Pulmonary artery endothelial cell (primary cell): ENCODE measurements at places on chromosomes 2 and 18. TPM values are rescaled to one million over a fixed set of nuclear protein-coding genes. Genes with fewer than 3 reads are reported as not detected.

CIDEA gene
- total RNA-seq, result 0.20 TPM in 1 of 2 replicates, not detected in the other

MAL gene
- not detected in 2 replicates for total RNA-seq

DHRS9 gene
- total RNA-seq, result 0.40 and 1.2 TPM in 2 replicates

SGPP2 gene
- not detected in 2 replicates for total RNA-seq

- no peak for DNase-seq
Observed at GRCh38 chr2:151849413-151850010, 21.3 kb upstream of the ARL5A start.

DNA sequence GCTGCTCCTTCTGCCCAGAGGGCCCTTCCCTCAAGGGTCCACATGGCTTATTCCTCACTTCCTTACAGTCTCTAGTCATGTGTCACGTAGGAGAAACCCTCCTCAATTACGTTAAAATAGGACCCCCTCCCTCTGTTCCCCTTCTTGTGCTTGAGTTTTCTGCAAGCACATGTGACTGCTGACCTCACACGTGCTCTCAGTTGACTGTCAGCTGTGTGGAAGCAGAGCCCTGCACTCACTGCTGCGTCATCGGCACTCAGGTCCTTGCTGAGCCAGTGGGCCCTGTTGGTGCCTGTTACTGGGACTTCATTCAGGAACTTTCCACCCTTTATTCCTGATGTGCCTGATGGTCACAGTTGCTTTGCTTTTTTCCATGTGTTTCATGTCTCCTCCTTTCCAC is 11.1 kb downstream of the ATG16L1 start:
- DNase-seq, result no peak

- no peak for DNase-seq
Observed at GRCh38 chr2:44126106-44126797, 42.4 kb upstream of the PPM1B start.

- DNase-seq, result no peak
Observed at GRCh38 chr2:99445065-99445464, 44.8 kb downstream of the REV1 start.

- no peak for DNase-seq
Observed at GRCh38 chr18:3985664-3986063, 469.4 kb downstream of the DLGAP1 start.

GRCh38 chr2:142966284-142966683 is 88.8 kb downstream of the KYNU start:
- no peak for DNase-seq

DNA sequence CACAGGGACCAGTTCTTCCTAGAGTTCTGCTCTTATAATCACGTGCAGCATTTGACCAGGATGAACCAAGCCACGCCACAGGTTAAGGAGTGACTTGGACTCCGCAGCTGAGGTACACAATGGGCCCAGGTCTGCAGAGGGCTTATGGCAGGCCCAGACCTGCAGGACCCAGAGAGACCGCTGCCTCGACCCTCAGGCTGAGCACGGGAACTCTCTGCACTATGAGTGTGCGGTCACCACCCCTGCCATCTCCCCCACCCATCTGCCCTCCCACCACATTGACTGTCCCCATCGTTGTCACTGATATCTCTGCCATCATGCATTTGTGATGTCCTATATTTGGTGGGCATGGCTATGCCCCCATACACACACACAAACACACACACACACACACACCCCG is 45.7 kb upstream of the HPCAL1 start:
- no peak for DNase-seq
